KG1 (cell line): ENCODE measurements at places on chromosomes 7 and 10.

DNA sequence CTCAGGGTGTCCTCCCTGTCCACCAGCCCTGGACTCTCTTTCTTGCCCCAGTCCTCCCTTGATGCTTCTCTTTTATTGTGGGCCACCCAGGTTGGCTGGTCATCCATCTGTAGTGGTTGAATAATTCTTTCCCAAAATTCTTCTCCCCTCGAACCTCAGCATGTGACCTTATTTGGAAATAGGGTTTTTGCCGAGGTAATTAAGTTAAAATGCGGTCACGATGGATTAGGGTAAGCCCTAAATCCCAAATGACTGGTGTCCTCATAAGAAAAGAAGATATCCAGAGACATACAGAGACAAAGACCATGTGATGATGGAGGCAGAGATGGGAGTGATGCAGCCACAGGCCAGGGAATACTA, 74.3 kb downstream of the GFRA1 start:
- DNase-seq = no peak

- DNase-seq = no peak
Measured at GRCh38 chr10:46523962-46524471, 32.4 kb downstream of the GPRIN2 start.

DNA sequence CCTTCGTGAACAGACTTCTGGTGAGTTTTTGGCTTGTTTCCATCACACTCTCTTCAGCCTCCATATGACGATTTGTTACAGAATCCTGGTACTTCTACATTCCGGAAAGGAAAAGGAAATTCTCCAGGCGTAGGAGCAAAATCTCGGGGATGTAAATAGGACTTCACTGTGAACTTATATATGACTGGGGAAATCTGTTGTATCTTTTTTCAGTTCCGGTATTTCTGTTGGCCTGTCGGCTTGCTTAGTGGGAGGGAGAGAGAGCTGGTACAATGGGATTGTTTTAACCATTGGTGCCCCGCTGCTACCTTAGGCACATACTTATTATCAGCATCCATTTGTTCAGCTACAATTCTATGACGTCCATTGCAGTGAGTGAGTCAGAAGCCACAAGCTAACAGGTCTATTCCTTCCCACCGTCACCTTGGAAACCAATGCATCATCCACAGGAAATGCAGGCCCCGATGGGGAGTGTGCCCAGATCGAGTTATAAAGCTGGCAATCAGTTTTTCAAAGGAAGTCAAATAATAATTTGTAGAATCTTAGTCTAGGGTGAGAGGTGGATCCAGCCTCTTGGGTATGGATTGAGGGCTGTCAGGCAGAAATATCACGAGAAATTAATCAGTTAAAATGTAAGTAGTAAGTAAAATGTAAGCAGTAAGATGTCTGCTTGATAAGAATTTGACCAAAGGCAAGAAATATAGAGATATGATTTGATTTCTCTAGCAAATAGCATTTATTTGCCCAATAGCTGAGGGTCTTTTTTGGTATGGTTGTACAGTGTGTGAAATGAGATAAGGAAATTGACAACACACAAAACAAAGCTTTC, 92.0 kb upstream of the MKLN1 start:
- DNase-seq = no peak

DNA sequence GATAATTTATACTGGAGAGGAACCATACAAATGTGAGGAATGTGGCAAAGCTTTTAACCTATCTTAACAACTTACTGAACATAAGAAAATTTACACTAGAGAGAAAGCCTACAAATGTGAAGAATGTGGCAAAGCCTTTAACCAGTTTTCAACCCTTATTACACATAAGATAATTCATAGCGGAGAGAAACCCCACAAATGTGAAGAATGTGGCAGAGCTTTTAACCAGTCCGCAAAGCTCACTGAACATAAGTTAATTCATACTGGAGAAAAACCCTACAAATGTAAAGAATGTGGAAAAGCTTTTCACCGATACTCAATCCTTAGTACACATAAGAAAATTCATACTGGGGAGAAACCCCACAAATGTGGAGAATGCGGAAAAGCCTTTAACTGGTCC, 37.9 kb downstream of the ZNF138 start:
- DNase-seq = no peak

DNA sequence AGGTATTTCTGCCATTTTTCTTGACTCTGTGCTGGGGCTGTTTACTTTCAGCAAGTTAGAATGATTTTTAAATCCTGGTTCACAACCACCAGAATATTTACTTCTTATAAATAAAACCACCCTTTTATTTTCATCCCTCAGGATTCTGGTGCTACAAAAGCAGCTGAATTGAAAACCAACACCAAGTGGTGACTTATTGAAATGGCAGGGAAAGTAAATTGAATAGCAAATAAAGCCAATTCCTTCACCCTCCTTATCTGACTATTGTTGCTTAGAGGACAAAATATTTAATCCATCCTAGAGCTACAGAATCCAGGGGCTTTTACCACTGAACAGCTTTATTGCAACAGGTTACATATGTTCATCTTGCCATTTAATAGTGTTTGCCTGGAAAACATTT, 828.6 kb upstream of the GHITM start:
- no peak for DNase-seq

GRCh38 chr7:137443616-137444015, 100.1 kb upstream of the PTN start:
- no peak for DNase-seq

- no peak for DNase-seq
Measured at GRCh38 chr7:94615666-94616065, 40.3 kb downstream of the SGCE start.

- no peak for DNase-seq
Measured at GRCh38 chr7:46288861-46289260, 367.8 kb upstream of the IGFBP3 start.

GRCh38 chr10:21920633-21921032, 82.9 kb downstream of the DNAJC1 start:
- no peak for DNase-seq

DNA sequence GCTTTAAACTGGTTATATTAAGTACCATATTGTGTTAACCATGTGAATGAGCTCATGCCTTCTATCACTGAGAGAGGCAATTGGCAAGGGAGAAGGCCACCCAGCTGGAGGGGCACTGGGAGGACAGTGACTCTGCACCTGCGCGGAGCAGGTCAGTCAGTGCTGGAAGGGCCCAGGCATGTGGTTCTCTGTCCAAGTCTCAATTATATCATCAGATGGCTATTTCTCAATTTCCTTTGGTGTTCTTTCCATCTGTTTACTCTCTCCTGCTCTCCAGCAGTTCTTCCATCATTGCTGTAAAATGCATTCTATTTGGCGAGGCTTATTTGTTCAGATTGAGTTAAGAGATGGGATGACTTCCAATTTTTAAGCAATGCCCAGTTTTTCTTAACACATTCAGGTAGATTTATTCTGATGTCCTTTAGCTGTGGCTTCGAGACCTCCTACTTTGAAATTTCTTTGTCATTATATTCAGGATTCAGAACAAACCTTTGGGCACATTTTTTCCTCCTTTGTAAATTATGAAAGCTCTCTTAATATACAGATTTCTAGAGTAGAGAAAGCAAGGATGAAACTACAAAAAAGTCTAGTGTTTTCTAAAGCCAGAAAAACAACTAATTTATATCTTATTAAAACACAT, 159.3 kb downstream of the BMPER start:
- no peak for DNase-seq

- DNase-seq = no peak
Measured at GRCh38 chr7:126972571-126972970, 280.2 kb downstream of the GRM8 start.

- DNase-seq = no peak
Measured at GRCh38 chr10:1687623-1688150, 49.6 kb downstream of the ADARB2 start.

DNA sequence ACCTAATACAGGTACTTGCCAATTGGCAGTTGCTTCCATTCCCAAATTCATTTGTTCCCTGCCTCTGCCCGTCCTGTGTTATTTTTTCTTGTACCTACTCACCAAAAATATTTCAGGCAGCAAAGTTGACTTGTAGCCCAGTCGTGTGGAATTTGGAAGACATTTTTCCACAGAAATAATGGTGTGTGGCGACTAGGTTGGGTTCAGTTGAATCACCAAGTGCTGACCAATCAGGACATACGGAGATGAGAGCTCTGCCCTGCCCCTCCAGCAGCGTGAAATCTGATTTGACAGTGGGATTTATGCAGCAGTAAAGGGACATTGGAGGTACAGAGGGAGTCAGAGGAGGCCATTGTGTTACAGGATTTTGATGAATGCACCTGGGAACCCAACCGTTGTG, 216.9 kb downstream of the CCDC3 start:
- no peak for DNase-seq

- DNase-seq = no peak
Measured at GRCh38 chr10:51046654-51047053, 27.6 kb upstream of the PRKG1 start.

GRCh38 chr7:711093-711921, 15.2 kb upstream of the DNAAF5 start:
- DNase-seq = no peak

- no peak for DNase-seq
Measured at GRCh38 chr7:16433568-16434122, 12.3 kb upstream of the CRPPA start.

- no peak for DNase-seq
Measured at GRCh38 chr7:131354390-131354789, 26.7 kb downstream of the MKLN1 start.

DNA sequence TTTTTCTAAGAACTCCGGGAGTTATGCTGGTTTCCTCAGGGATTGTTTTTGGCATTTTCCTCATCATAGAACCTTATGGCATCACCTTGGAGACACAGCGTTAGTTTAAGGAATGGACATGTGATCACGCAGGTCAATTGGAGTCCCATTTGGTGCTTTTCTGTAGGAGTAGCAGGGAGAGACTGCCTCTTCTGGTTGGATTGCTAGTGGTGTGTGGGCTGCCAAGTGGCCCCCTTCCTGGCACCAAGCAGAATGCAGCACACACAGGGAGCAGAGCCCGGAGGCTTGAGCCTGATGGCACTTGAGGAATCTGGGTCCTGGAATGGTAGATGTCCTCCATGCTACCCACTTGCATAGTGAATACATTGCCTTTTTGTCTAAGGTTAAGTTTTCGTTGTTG, 57.9 kb downstream of the SDK1 start:
- DNase-seq = no peak

DNA sequence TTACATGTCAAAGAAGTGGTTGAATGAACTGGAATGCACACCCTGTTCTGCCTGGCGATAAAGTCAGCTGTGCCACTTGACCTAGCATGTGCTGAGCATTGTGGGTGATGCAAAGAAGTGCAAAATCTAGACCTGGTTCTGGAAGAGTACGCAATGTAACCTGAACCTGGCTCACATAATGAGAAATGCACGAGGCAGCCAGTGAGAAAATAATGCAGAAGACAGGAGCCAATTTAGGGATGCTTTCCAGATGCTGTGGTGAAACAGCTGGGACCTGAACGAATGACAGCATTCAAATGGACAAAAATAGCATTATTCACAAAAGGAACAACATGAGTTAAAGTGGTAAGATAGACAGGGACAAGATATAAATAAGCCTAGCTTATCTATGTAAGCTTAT, 402.6 kb downstream of the SORCS1 start:
- no peak for DNase-seq

- no peak for DNase-seq
Measured at GRCh38 chr10:51640120-51640819, 59.1 kb downstream of the CSTF2T start.

DNA sequence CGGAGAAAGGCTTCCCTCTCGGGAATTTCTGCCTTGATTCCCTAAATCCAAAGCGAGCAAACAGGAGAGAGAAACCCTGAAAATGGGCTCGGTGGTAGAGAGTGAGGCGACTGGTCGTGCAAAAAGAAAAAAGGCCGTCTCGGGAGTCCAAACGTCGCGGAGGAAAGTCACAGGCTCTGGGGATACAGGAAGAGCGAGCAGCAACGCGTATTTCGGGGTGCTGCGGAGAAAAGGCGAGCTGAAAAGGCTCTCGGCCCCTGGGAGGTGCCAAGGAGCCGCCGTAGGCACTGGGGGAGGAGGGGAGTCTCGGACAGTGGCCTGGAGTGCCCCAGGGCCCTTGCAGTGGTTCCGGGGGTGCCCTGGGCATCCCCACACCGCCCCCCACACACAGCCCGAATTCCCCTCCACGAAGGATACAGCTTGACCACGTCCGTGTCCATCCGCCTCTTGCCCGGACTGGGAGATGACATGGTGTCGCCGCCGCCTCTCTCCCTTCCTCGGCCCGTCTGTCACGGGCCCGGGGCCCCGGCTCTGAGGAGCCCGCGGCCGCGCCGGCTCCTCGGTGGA, 591 bp downstream of the UBE2H start:
- no peak for DNase-seq

DNA sequence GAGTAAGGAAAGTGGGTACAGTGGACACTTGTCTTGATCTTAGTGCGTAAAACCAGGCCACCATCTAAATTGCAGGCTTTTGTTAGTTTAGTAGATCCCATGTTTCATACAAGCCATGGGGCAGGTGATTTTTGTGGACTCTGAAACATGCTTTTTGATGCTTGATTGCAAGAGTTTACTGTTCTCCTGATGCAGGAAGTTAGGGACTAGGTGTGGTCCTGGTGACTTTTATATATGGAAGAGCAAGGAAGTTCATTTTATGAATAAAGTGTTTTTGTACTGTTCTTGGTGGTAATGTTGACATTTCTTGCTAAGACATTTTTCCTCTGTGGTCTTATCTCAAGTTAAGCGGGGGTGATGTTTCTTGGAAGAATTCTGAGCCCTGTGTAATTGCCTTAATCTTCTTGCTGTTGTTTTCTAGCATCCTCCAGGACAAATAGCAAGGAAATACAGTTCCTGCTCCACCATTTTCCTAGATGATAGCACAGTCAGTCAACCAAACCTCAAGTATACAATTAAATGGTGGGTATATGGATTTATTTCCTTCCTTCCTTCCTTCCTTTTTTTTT, 89.0 kb upstream of the GJD4 start:
- DNase-seq = no peak

GRCh38 chr7:12647364-12648219, 39.8 kb upstream of the ARL4A start:
- no peak for DNase-seq

DNA sequence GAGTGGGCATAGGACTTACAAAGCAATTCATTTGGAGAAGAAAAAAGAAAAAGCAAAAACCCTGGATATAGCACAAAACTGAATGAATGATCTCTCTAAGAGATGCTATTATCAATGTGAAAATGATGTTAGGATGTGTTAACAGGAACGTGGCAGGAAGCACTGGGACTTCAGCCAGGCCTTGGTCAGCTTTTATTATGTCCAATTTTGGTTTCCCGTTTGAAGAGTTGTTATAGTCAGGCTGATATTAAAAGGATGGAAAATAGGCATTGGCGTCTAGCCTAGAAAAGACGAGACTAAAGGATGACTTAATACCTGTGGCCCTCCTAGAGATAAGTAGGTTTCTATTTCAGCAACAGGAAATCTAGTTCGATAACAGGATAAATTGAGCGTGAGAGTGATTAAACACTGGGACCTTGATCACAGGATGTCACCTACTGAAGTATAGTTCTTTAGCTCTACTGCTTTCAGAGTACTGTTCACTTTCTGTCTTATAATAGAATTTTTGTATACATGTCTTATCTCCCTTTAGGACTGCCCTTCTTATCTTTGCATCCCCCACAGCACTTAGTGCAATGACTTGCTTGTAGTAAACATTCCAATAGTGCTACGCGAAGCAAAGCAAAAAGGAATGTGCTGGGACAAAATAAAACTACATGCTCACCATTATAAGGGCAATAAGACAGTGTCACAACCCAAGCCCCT, 99.8 kb upstream of the AGBL3 start:
- DNase-seq = no peak
